ENCODE measurements at places on chromosomes 5 and 9.

GRCh38 chr9:5708414-5708813 lies 79.5 kb downstream of the RIC1 start:
- DNase-seq, result peak; percentile 17

DNA sequence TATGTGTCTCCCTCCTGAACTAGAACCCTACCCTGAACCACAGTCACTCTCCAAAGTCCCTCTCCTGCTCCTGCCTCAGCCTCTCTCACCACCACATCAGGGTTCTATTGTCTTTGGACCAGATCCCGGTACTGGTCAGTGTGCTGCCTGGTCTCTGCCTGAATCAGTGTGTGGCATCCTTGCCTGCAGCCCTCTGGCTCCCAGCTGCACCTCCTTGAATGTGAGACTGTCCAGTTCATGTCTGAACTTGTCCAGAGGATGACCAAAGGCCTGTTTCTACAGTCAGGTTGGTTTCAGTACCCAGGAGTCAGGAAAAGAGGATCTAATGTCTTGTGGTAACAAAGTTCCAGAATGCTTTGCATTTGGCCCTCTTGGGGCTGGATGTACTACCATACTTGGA lies 76.8 kb upstream of the RANBP3L start:
- no peak for DNase-seq

DNA sequence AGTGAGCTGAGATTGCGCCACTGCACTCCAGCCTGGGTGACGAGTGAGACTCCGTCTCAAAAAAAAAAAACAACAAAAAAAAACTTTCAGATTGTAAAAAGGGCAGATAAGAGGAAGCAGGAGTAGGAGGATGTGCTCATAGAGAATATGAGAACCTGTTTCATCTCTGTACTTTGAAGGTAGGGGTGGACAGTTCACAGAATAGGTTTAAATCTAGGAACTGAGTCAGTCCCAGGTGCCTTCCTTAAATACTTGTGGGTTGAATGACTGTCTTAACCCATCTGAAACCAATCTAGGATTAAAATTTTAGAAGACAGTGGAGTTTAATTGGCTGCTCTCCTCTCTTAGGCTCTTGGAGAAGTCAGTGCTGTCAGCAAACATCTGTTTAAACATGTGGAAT lies 12.4 kb downstream of the POLK start:
- DNase-seq, result no peak

DNA sequence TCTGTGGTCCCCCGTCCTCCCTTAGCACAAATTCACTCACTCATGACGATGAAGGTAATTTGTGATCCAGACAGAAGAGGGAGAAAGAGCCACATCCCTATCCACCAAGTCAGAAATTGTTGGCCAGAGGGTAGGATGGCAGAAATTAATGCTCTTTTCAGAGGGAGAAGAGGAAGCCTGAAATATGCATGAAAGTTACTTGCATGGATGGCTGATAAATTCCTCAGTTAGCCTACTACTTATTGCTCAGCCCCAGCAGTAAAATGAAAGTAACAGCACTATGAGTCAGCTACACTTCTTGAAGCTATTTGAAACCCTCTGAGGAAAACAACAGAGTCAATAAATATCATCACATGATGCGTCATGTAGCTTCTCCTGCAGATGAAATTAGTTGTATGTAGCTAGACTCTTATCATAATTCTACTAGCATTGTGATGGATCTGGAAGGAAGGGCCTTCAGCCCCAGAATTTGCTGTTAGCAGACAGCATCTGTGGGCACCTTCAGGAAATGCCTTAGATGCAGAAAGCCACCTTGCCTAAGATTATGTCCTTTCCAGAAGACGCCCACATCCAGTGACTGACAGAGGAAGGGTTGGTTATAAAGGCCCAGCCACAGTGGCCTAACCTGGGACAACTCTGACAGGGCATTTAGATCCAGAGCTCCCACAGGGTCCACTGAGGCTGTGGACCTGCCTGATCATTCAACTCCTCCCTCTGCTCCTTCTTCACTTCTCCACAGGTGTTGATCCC lies 81.2 kb upstream of the CCDC112 start:
- peak; percentile 58 for DNase-seq

DNA sequence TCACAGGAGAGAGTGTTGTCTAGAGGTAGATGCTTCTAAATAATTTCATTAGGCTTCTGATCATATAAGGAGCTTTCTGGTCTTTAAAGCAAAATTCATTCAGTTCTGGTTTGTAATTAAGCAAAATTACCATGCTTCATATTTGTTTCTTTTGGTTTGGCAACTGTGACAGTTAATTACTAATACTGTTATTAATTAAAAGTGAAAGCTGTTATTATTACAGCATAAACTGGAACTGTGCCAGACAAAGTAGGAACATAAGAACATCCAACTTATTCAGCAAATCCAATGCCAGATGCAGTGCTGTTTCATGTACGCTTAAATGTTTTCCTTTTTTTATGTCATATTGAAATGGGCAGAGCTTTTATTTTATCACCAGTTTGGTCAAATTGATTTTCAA lies 70.4 kb upstream of the DAB2 start:
- no peak for DNase-seq

GRCh38 chr9:24614070-24614469 lies 68.4 kb upstream of the IZUMO3 start:
- peak; percentile 10 for DNase-seq
